ENCODE measurements at places on chromosomes 6 and 20. TPM values are rescaled to one million over a fixed set of nuclear protein-coding genes. Genes with fewer than 3 reads are reported as not detected.

DNA sequence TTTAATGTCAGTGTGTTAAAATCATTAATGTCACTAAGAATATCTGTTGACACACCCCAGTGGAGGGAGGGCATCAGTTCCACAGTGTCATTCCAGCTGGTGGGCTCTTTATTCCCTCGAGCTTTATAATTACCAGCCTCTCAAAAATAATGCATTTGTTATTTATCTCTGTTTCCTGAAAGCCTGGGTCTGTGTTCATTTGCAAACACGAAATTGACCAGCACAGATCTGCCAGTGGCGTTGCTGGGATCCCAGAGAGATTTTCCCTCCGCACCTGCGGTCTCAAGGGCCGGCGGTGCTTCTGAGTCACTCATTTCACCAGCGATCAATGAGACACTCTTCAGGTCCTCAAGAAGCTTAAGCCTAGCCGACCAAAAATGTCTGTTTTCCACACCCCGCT, 5.7 kb upstream of the PYGB start:
- H3K27ac ChIP-seq, result no peak overlapping the region
- peaks cover 25% of the 10 kb centered on the region for H3K27me3 ChIP-seq
- H3K4me1 ChIP-seq, result peaks cover 36% of the 10 kb centered on the region
- no peak overlapping the region for H3K4me3 ChIP-seq
- H3K36me3 ChIP-seq, result peaks cover 2% of the 10 kb centered on the region
- no peak for DNase-seq

- no peak for DNase-seq
- H3K4me1 ChIP-seq, result peaks cover 73% of the 10 kb centered on the region
- peaks cover 5% of the 10 kb centered on the region for H3K36me3 ChIP-seq
- H3K27ac ChIP-seq, result no peak overlapping the region
These were observed 3.9 kb downstream of the SYNJ2 start for GRCh38 chr6:157985378-157986155.

DNA sequence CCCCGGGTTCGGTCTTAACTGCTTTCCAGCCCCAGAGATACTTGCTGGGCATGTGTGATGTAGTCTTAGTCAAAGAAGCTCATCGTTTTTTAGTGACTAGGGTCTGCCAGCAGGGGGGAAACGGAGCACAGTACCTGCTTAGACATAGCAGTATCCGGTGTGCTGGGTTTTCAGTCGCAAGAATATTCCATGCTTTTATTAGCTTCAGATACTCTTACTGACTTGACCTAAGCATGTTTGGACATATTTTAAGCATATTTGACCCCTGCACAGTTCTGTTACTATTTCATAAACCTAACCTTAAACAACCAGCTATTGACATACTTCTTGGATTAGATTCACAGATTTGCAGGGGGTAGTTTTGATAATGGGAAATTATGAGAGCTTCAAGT, 3.0 kb downstream of the E2F3 start:
- H3K36me3 ChIP-seq, result peaks cover 38% of the 10 kb centered on the region
- H3K27ac ChIP-seq, result peak overlapping the region; percentile 97
- H3K4me3 ChIP-seq, result peak overlapping the region; percentile 97
- DNase-seq, result peak; percentile 86
- peaks cover 56% of the 10 kb centered on the region for H3K4me1 ChIP-seq

- peak; percentile 56 for DNase-seq
- peak within 1 kb of the TSS; percentile 97 for H3K27ac ChIP-seq
- peaks cover 21% of the 10 kb centered on the region for H3K36me3 ChIP-seq
- H3K27me3 ChIP-seq, result no peaks in the 10 kb centered on the region
- peaks cover 89% of the 10 kb centered on the region for H3K4me1 ChIP-seq
These were observed at the start of gene ZNF831 for GRCh38 chr20:59163631-59164530. Gene ZNF831, plus strand, starts transcription at chr20:59163821. Its CDS starts 27,199 bp downstream, at chr20:59191020.

GRCh38 chr6:71404145-71404966, 115.7 kb downstream of the OGFRL1 start:
- H3K27ac ChIP-seq, result no peak overlapping the region
- no peak overlapping the region for H3K4me3 ChIP-seq
- H3K4me1 ChIP-seq, result no peaks in the 10 kb centered on the region
- peaks cover 1% of the 10 kb centered on the region for H3K36me3 ChIP-seq
- H3K27me3 ChIP-seq, result peaks cover 14% of the 10 kb centered on the region
- no peak for DNase-seq

DNA sequence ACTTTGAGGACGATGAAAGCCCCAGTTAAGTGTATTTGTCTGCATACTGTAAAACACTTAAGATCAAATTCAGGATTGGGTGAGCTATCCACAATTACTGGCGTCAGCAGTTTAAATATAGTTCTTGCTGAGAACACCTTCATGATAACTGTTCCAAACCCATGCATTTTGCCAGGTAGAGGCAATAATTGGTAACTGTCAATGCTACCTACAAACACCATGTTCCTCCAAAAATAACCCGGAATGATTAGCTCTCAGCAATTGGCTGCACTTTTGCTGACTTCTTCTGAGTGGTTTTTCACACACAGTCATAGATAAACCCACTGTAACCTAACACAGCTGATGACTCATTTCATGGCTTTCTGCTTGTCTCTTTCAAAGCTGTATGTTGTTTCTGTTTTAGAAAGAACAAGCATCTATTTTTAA, 1358.6 kb upstream of the GJE1 start:
- DNase-seq, result no peak
- peaks cover 2% of the 10 kb centered on the region for H3K27me3 ChIP-seq
- H3K4me1 ChIP-seq, result peaks cover 10% of the 10 kb centered on the region
- H3K27ac ChIP-seq, result no peak overlapping the region
- no peaks in the 10 kb centered on the region for H3K36me3 ChIP-seq

OVOL2 gene
- total RNA-seq, result not detected

DNA sequence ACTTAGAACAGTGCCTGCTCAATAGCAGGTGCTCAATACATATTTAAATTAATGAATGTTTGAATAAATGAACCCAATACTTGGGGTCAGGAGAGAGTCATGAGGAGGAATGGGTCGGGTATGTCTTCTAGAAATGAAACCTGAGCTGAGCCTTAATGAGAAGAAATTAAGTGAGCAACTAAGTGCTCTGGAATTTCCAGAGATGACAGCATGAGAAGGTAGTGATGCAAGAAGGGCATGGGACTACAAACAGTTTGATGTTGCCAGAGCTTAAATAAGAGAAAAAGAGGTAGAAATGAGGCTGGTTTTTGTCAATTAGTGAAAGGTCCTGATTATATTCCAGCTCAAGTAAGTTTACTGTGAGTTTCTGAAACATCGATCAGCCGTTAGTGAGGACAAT, 82.9 kb downstream of the PDE10A start:
- H3K27me3 ChIP-seq, result no peaks in the 10 kb centered on the region
- no peaks in the 10 kb centered on the region for H3K36me3 ChIP-seq
- H3K27ac ChIP-seq, result no peak overlapping the region
- H3K4me3 ChIP-seq, result no peak overlapping the region
- DNase-seq, result no peak
- H3K4me1 ChIP-seq, result no peaks in the 10 kb centered on the region

DNA sequence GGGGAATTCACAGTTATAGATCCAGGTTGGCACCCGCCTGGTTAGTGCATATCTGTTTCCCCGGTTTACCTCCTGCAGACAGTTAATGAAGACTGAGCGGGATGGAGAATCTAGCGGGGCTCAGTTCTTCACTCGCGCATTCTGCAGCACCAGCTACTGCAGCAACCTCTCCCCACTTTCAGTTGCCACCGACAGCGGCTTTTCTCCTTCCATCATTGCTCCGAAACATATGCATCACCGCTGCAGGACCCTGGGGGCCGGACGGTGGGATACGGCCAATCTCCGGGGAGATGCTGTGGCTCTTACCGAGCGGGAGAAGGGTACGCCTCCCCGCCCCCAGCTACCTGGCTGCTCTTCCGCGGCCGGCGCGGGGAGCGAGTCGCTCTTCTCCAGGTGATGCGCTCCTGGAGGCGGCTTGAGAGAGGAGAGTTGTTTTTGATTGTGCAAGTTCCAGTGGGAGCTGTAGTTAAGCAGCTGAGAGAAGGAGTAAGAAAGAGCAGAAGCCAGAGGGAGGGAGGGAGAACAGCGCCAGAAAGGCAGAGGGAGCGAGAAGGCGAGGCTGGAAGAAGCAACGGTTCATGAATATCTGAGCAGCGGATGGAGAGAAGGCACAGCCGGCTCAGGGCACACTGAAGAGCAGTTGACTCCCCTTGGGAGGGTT, at the start of gene SGK1:
Gene SGK1, minus strand, starts transcription at position 642 of the 661 bp plus-strand sequence. CDS start 652 bp downstream, outside the sequence.
- DNase-seq, result peak; percentile 30
- peaks cover 27% of the 10 kb centered on the region for H3K4me1 ChIP-seq
- no peak within 1 kb of the TSS for H3K27ac ChIP-seq
- H3K4me3 ChIP-seq, result peak within 1 kb of the TSS; percentile 74
- H3K36me3 ChIP-seq, result peaks cover 2% of the 10 kb centered on the region

- H3K4me1 ChIP-seq, result peaks cover 9% of the 10 kb centered on the region
- peak overlapping the region; percentile 73 for H3K27ac ChIP-seq
- no peak overlapping the region for H3K4me3 ChIP-seq
- no peak for DNase-seq
These were observed 154.6 kb upstream of the AHI1 start for GRCh38 chr6:135651964-135652755.

DNA sequence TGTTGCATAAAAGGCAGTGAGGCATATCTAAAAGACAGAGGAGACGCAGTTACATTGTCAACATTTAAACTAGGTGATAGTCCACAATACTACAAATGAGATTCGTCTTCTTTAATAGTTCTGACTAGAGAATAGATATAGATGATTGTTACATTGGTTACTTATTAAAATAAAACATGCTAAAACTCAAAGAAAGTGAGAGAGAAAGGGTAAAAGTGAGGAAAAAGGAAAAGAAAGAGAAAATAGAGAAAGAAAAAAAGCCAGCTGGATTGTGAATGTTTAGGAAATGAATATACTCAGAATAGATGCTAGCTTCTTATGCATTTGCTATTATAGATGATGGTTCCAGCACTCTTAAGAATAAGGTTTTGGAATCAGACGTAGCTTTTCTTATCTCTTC, 27.7 kb upstream of the FAM162B start:
- no peak overlapping the region for H3K27ac ChIP-seq
- H3K27me3 ChIP-seq, result peaks cover 2% of the 10 kb centered on the region
- no peak for DNase-seq

DNA sequence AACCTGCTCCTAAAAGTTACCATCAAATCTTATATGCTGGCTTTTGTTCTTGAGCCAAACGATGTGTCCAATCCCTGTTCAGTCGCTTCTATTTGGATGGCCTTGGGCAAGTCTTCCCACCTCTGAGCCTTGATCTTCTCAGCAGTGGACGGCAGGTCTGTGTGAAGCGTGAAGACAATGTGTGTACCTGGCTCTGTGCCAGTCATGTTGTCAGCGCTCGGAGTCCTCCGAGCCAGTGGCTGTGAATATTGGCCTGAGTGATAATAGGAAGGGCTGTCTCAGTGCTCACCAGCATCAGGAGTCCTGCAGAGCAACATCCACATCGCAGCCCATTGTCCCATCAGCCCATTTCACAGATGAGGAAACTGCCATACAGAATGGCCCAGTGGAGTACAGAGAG, 219.0 kb downstream of the CDC5L start:
- no peaks in the 10 kb centered on the region for H3K4me1 ChIP-seq
- H3K27ac ChIP-seq, result no peak overlapping the region
- H3K27me3 ChIP-seq, result peaks cover 3% of the 10 kb centered on the region
- no peak for DNase-seq
- H3K4me3 ChIP-seq, result no peak overlapping the region

DNA sequence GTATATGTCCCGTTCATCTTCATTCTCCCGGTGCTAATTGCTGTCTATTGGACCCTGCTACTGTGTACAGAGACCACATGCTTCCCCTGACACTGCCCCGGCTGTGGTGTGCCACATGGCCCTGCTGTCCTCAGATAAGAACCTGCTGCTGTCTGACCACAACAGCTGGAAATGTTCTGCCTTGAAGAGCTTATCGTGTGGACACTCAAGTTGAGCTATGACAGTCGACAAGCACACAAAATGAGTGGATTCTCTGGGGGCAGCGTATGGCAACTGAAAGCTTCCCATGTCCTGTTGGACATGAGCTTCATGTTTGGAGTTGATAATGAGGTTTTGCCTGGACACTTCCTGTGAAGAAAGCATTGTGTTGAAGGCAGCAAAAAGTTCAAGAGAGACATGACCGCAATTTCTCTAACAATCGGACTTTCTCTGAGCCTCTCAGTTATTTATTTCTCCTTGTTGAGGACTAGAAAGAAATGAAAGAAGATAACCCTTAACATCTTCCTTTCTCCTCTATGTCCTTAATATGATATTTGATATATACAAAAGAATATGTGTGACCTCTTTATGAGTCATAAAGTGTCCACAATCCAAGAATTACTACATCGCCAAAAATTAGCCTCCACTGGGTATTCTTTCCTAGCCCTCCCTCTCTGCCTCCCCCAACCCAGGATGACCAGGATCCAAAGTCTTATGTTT, 187.1 kb upstream of the TCF21 start:
- H3K4me1 ChIP-seq, result no peaks in the 10 kb centered on the region
- no peak for DNase-seq
- H3K4me3 ChIP-seq, result no peak overlapping the region
- H3K36me3 ChIP-seq, result no peaks in the 10 kb centered on the region

- H3K4me3 ChIP-seq, result peak overlapping the region; percentile 83
- peak overlapping the region; percentile 97 for H3K27ac ChIP-seq
- peak; percentile 80 for DNase-seq
- H3K36me3 ChIP-seq, result peaks cover 13% of the 10 kb centered on the region
- H3K27me3 ChIP-seq, result no peaks in the 10 kb centered on the region
- peaks cover 79% of the 10 kb centered on the region for H3K4me1 ChIP-seq
These were observed 96.5 kb downstream of the HFE start for GRCh38 chr6:26183581-26184366.

GRCh38 chr6:33433001-33433543, 13.2 kb downstream of the SYNGAP1 start:
- no peak for DNase-seq
- no peaks in the 10 kb centered on the region for H3K27me3 ChIP-seq
- peak overlapping the region; percentile 84 for H3K4me3 ChIP-seq

RAET1L gene
- total RNA-seq, result not detected

- H3K27me3 ChIP-seq, result no peaks in the 10 kb centered on the region
- no peak within 1 kb of the TSS for H3K4me3 ChIP-seq
- H3K4me1 ChIP-seq, result peaks cover 6% of the 10 kb centered on the region
- DNase-seq, result no peak
- no peaks in the 10 kb centered on the region for H3K36me3 ChIP-seq
- H3K27ac ChIP-seq, result peak within 1 kb of the TSS; percentile 30
These were observed at the start of gene NOTCH4 for GRCh38 chr6:32223258-32224235. Gene NOTCH4, minus strand, starts transcription at chr6:32224067. Its CDS starts 139 bp downstream, at chr6:32223928.

GRCh38 chr6:138093632-138094031, 13.6 kb downstream of the PERP start:
- no peak overlapping the region for H3K27ac ChIP-seq
- peaks cover 2% of the 10 kb centered on the region for H3K36me3 ChIP-seq
- no peak for DNase-seq
- no peak overlapping the region for H3K4me3 ChIP-seq
- peaks cover 16% of the 10 kb centered on the region for H3K27me3 ChIP-seq
- H3K4me1 ChIP-seq, result no peaks in the 10 kb centered on the region

MACROD2 gene
- total RNA-seq, result not detected

MYL9 gene
- total RNA-seq, result 0.18 TPM

NCOA6 gene
- 26.9 TPM for total RNA-seq

Data from activated CD8-positive, alpha-beta T cell treated with anti-CD3 and anti-CD28 coated beads, Interleukin-2, amount 10 ng/mL, durations not matched to agents 7 days and 5 days (primary cell).